Mononuclear cell (primary cell): ENCODE measurements at places on chromosomes 5 and 9. TPM values are rescaled to one million over a fixed set of nuclear protein-coding genes. Genes with fewer than 3 reads are reported as not detected.

Gene WNK2
- total RNA-seq: 0.10 TPM

Gene DNAH5
- not detected for total RNA-seq

Gene INSL4
- not detected for total RNA-seq

Gene LURAP1L
- 0.10 TPM for total RNA-seq

Gene GIN1
- 4.7 TPM for total RNA-seq

Gene IL4
- not detected for total RNA-seq

Gene FCN2
- total RNA-seq: not detected

Gene SLCO6A1
- total RNA-seq: not detected

Gene SARDH
- 4.7 TPM for total RNA-seq

Gene DRD1
- not detected for total RNA-seq

Gene SLC2A6
- total RNA-seq: 23.3 TPM

Gene TENT4A
- 38.9 TPM for total RNA-seq

Gene MELK
- 0.94 TPM for total RNA-seq

Gene PCDHGA8
- 0.10 TPM for total RNA-seq

Gene PRDM9
- not detected for total RNA-seq

Gene CCL21
- not detected for total RNA-seq

Gene OR1Q1
- total RNA-seq: not detected

Gene DND1
- total RNA-seq: 0.31 TPM

Gene PHF2
- total RNA-seq: 18.9 TPM

Gene IFNA10
- total RNA-seq: not detected

Gene STARD4
- 45.2 TPM for total RNA-seq

Gene ST8SIA4
- 20.7 TPM for total RNA-seq

Gene GPR150
- 0.42 TPM for total RNA-seq
